ENCODE measurements at places on chromosomes 5 and 9. TPM values are rescaled to one million over a fixed set of nuclear protein-coding genes. Genes with fewer than 3 reads are reported as not detected.

- H3K4me3 ChIP-seq: no peak overlapping the region
- no peak for DNase-seq
- peaks cover 16% of the 10 kb centered on the region for H3K4me1 ChIP-seq
- 0 out of 2 replicates have a peak overlapping the region, but pooled peaks have one; percentile 81 for H3K27ac ChIP-seq
- no peaks in the 10 kb centered on the region for H3K36me3 ChIP-seq
Measured at GRCh38 chr9:133058550-133059320, 3.0 kb upstream of the CEL start.

- peaks cover 6% of the 10 kb centered on the region for H3K4me1 ChIP-seq
- no peak overlapping the region for H3K27ac ChIP-seq
- DNase-seq: no peak
- no peaks in the 10 kb centered on the region for H3K36me3 ChIP-seq
- H3K27me3 ChIP-seq: no peaks in the 10 kb centered on the region
Measured at GRCh38 chr9:113775749-113776148, 100.4 kb upstream of the ZNF618 start.

DNA sequence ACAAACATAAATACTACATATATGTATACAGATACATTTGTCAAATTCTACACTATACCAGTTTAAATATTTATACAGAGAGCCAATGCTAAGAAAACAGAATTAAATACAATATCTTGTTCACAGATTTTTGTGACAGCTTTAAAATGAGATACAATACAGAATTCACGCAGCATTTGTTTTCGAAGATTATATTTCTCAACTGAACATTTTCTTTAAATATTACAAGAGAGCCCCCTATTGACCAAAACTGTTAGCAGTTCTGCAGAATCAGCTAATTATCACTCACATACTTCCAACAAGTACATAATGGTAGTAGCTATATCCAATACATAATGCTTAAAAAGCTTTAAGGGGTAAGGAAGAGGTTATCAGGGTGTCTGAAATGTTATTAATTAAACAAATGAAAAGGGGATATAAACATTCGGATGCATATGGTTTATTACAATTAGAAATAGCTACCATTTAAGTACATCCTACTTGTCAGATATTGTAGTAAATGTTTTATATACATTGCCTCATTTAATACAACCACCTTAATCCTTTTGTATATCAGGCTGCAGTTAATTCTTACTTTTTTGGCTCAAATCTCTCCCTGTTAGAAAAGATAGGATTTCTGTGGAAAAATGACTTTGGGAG lies 31.7 kb downstream of the ZDHHC21 start:
- H3K36me3 ChIP-seq: no peaks in the 10 kb centered on the region
- no peak overlapping the region for H3K4me3 ChIP-seq
- H3K4me1 ChIP-seq: no peaks in the 10 kb centered on the region
- DNase-seq: peak; percentile 54
- no peak overlapping the region for H3K27ac ChIP-seq

- H3K27ac ChIP-seq: peak overlapping the region; percentile 96
- peaks cover 63% of the 10 kb centered on the region for H3K4me1 ChIP-seq
- no peaks in the 10 kb centered on the region for H3K27me3 ChIP-seq
- no peaks in the 10 kb centered on the region for H3K36me3 ChIP-seq
Measured at GRCh38 chr9:130847306-130848217, 12.5 kb downstream of the ABL1 start.

ZBTB5 gene
- 20.3 TPM for total RNA-seq

SLC34A3 gene
- not detected for total RNA-seq

DNA sequence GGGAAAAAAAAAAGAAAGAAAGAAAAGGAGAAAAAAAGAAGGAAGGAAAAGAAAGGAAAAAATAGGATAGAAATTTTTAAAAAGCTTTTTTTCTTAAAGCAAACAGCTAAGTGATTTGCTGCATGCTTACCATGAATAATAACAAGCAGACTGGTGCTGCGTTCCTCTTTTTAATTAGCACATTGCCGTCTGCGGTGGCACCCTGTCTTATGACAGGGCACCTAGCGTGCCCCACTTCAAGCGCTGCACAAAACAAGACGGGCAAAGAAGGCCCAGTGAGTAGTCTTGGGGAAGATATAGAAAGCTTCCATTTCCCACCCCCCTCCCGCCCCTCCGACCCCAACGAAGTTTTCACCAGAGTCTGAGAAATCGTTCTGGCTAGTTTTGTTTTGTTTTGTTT lies 513.9 kb downstream of the ZNF608 start:
- no peaks in the 10 kb centered on the region for H3K36me3 ChIP-seq
- no peak for DNase-seq
- H3K27ac ChIP-seq: no peak overlapping the region
- H3K4me3 ChIP-seq: no peak overlapping the region

All from GM23338 (cell line).